ENCODE measurements at places on chromosomes 2 and 18.
A peak's percentile ranks its signal among the peaks of the same experiment; 100 is the strongest.

- peak; percentile 31 for DNase-seq
Observed at GRCh38 chr2:202034249-202035088, 814 bp downstream of the FZD7 start.

DNA sequence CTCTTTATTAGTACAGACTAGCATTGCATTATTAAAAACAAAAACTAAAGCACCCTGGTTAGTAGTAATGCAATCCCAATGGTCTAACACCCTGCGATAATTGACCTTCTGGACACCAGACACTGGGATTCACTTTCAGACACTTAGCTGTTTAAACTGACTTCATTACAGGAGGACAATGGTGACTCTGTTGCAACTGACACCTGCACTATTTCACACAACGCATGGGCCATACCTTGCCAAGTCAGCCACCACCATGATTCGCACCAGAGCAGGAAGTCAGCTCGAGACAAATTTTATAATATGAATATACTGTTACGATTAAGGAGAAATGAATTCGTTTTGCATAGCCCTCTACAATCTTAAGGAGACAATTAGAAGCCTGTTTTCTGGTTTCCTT is 150.7 kb downstream of the MEIS1 start:
- DNase-seq, result no peak

- DNase-seq, result no peak
Observed at GRCh38 chr2:139940686-139941085, 1160.5 kb upstream of the NXPH2 start.

GRCh38 chr2:151771599-151772358 is 37.5 kb upstream of the NEB start:
- DNase-seq, result no peak

GRCh38 chr2:173240083-173240482 is 114.6 kb upstream of the CDCA7 start:
- no peak for DNase-seq

GRCh38 chr2:234256516-234256915 is 206.0 kb downstream of the SPP2 start:
- DNase-seq, result no peak

- DNase-seq, result no peak
Observed at GRCh38 chr2:43572244-43572643, 23.6 kb downstream of the THADA start.

DNA sequence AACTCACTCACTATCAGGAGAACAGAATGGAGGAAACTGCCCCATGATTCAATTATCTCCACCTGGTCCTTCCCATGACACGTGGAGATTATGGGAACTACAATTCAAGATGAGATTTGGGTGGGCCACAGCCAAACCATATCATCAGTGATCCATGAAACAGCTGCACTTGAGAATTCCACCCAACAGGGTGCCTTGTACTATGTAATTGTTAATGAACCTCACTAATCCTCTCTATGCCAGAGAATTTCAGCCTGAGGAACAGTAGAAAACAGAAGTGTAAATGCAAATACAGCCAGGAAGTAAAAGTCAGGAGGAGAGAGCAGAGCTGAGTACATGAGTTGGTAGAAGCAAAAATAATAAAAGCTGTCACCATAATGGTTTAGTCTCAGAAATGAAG is 261.4 kb downstream of the EPHA4 start:
- DNase-seq, result no peak

DNA sequence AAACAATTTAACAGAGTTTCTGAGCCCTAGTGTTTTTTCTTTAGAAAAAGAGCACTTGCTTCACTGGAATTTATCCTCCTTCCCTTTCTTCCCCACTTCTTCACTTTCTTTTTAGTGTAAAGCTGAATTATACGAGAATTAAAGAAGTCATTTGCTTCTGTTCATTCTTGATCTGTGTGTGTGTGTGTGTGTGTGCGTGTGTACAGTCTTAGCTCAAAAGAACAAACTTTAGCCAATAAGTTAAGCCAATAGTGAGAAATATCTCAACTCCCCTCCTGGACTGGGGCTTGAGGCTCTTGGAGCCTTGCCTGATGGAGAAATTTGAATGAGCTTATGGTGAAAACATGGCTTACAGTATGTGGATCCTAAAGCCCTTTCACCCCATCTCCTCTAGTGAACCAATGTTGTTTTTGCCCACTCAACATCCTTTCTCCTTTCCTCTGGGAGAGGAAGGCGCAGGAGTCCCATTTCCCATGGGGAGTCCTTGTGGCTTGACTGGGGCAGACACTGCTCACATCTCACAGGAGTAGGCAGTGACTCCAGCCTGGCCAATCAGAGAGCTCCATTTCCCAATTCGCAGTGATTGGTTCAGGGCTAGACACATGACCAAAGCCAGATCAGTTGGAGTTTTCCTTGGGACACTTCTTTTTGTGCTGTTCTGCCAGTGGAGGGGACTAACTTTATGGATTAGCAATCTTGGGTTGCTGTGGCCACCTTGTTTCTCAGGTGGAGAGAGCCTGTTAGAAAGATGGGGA is 16.3 kb upstream of the MYO3B start:
- DNase-seq, result no peak

- DNase-seq, result no peak
Observed at GRCh38 chr2:233209533-233210171, 41.8 kb upstream of the ATG16L1 start.

DNA sequence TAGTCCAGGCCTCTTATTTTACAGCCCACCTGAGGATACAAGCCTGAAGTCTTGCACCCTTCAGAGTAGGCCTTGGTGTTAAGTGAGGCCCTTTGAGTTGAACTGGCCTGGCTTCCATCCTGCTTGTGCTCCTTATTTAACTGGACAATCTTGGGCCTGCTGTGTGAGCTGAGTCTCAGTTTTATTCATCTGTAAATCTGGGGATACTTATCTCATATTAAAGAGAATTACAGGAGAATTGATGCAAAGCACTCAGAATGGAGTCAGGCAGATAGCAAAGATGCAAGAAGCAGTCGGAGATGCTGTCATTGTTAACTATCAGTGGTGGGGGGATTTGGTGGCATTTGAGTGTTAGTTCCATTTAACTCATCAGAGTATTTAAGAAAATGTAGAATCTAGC is 36.8 kb downstream of the MFSD6 start:
- no peak for DNase-seq

- DNase-seq, result no peak
Observed at GRCh38 chr18:12014521-12015415, 33.5 kb downstream of the IMPA2 start.

GRCh38 chr2:176421297-176422050 is 152.2 kb downstream of the MTX2 start:
- DNase-seq, result no peak

GRCh38 chr18:78178812-78179211 is 800.8 kb upstream of the SALL3 start:
- no peak for DNase-seq

All from stimulated activated CD4-positive, alpha-beta T cell treated with anti-CD3 and anti-CD28 coated beads, Interleukin-2, amount 100 ng/mL, for 24 hours (primary cell).